Kidney (tissue), 22 donors: ENCODE measurements at places on chromosomes 4 and X. TPM values are rescaled to one million over a fixed set of nuclear protein-coding genes. Genes with fewer than 3 reads are reported as not detected.

The ZNF827 gene
- 22.6 TPM for total RNA-seq

The SPATA4 gene
- total RNA-seq = 1.2 TPM

The MAGEA10 gene
- total RNA-seq = not detected

The F8A3 gene
- 8.2 TPM for total RNA-seq

The CISD2 gene
- total RNA-seq = 25.6 TPM

DNA sequence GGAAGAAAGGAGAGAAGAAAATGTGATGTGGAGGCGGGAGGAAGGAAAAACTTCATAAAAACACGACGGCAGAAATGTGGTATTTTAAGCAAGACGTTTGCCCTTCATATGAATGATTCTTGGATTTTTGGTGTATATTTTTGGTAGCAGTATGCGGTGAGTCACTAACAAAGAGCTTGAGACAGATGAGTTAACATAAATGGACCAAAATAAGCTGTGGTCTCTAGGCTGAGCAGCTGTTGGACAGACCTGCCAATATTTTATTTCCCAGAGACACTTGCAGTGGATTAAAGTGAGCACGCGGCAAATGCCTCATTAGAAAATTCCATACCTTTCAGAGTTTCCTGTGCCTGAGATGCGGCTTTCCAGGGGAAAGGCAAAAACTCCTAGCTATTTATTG, 43.1 kb upstream of the RPS6KA3 start:
- no peaks in the 10 kb centered on the region for H3K27me3 ChIP-seq
- no peak overlapping the region for H3K27ac ChIP-seq
- no peaks in the 10 kb centered on the region for H3K36me3 ChIP-seq
- no peak for DNase-seq
- no peaks in the 10 kb centered on the region for H3K4me1 ChIP-seq

GRCh38 chrX:17662391-17662790, 74.9 kb upstream of the SCML1 start:
- H3K27me3 ChIP-seq = peaks cover 3% of the 10 kb centered on the region
- no peak overlapping the region for H3K27ac ChIP-seq
- no peaks in the 10 kb centered on the region for H3K4me1 ChIP-seq
- H3K36me3 ChIP-seq = no peaks in the 10 kb centered on the region

- H3K4me3 ChIP-seq = no peak overlapping the region
- peaks cover 2% of the 10 kb centered on the region for H3K4me1 ChIP-seq
- no peak overlapping the region for H3K27ac ChIP-seq
- peaks cover 4% of the 10 kb centered on the region for H3K27me3 ChIP-seq
- DNase-seq = peak; percentile 63
These were observed 47.3 kb upstream of the SCML1 start for GRCh38 chrX:17689971-17690409.

DNA sequence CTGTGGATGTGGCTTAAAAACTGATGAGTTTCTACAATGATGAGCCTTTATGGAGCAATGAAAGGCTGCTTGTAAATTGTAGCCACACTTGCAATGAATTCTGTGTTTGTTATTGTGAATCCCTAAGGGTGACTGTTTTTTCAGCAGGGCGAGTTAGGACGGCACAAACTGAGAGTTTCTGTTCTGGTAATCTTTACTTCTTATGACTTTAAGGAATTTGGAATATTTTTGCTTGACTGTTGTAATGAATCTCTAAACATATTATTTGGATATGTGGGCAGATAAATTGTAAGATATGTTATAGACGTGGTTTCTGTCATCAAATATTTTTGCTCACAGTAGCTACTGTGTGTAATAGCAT, 22.2 kb downstream of the RBPJ start:
- H3K36me3 ChIP-seq = no peaks in the 10 kb centered on the region
- H3K4me1 ChIP-seq = peaks cover 6% of the 10 kb centered on the region
- H3K27ac ChIP-seq = no peak overlapping the region

GRCh38 chr4:153169776-153170175, 34.5 kb upstream of the TRIM2 start:
- DNase-seq = no peak
- no peaks in the 10 kb centered on the region for H3K4me1 ChIP-seq
- no peak overlapping the region for H3K4me3 ChIP-seq
- H3K27me3 ChIP-seq = no peaks in the 10 kb centered on the region

DNA sequence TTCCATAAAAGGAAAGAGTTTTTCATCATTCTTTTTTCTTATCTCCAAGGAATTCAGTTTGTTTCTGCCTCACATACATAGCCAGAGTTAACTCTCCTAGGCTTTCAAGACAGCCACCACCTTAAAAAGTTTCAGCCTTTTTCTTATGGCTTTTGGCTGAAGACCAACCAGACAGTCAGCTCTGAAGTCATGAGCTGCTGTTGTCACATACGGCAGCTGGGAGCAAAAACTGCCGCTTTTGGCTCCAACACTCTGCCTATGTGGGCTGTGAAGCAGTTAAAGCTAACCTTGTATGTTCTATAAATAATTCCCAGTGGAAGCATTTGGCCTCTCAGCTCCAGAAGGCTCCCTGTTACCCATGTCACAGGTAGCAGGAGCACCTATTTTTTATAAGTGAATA, 104.1 kb downstream of the KLHL4 start:
- H3K4me3 ChIP-seq = no peak overlapping the region
- no peak overlapping the region for H3K27ac ChIP-seq
- DNase-seq = peak; percentile 25
- H3K36me3 ChIP-seq = no peaks in the 10 kb centered on the region

GRCh38 chr4:112516471-112517066, 589 bp upstream of the NEUROG2 start:
- no peak overlapping the region for H3K27ac ChIP-seq
- peaks cover 76% of the 10 kb centered on the region for H3K27me3 ChIP-seq
- no peaks in the 10 kb centered on the region for H3K36me3 ChIP-seq
- H3K4me1 ChIP-seq = no peaks in the 10 kb centered on the region
- no peak overlapping the region for H3K4me3 ChIP-seq
- peak; percentile 66 for DNase-seq

DNA sequence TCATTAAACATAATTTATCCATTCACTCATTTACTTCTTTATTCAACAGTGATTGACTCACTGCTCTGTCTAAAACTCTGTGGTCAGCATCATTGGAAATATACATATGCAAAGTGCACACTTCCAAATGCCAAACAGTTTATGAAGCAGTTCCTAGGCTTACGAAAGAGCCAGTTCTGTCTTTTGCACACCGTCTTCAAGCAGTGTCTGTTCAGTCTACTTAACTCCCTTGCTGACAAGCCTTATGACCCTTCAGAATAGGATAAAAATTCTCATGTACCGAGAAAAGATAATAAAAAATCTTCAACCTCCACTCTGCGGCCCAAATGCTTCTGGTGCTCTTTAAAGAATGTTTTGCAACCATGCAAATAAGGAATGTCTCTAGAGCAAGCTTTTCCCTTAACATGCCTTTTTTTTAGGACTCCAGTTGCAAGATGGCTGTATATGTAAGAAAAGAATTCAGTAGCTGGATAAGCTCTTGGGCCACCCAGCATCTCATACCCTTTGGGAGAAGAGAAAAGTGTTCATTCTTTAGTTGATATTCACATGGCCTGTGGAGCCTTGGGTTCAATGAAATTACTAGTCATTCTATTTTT, 1037.0 kb upstream of the SLIT2 start:
- H3K4me1 ChIP-seq = no peaks in the 10 kb centered on the region
- no peak overlapping the region for H3K27ac ChIP-seq
- H3K36me3 ChIP-seq = no peaks in the 10 kb centered on the region
- no peak for DNase-seq

- no peak overlapping the region for H3K4me3 ChIP-seq
- no peaks in the 10 kb centered on the region for H3K27me3 ChIP-seq
- no peaks in the 10 kb centered on the region for H3K36me3 ChIP-seq
- no peaks in the 10 kb centered on the region for H3K4me1 ChIP-seq
- no peak overlapping the region for H3K27ac ChIP-seq
These were observed 115.1 kb upstream of the PITX2 start for GRCh38 chr4:110737931-110738330.

DNA sequence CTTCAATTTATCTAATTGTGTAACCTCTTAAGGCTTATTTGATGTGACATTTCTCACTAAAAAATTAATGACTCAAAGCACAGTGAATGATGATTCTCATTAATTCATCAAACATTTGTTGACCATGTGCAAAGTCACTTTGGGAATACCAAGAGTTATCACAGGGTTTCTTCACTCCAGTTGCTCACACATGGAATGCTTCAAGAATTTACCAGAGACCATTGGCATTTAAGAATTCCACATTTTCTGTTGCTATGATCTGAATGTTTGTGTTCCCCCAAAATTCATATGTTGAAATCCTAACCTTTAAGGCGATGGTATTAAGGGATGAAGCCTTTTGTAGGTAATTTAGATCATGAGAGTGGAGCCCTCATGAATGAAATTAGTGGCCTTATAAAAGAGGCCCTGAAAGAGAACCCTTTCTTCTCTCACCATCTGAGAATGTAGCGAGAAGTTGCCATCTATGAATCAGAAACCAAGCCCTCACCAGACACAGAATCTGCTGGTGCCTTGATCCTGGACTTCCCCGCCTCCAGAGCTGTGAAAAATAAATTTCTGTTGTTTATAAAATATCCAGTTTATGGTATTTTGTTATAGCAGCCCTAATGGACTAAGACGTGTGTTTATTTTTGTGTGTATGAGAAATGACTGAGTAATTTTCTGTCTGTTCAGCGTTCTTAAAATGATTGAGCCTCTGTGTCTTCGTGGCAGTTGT, 16.4 kb upstream of the SRPX start:
- no peak for DNase-seq
- H3K36me3 ChIP-seq = no peaks in the 10 kb centered on the region
- H3K27me3 ChIP-seq = no peaks in the 10 kb centered on the region
- no peak overlapping the region for H3K4me3 ChIP-seq

DNA sequence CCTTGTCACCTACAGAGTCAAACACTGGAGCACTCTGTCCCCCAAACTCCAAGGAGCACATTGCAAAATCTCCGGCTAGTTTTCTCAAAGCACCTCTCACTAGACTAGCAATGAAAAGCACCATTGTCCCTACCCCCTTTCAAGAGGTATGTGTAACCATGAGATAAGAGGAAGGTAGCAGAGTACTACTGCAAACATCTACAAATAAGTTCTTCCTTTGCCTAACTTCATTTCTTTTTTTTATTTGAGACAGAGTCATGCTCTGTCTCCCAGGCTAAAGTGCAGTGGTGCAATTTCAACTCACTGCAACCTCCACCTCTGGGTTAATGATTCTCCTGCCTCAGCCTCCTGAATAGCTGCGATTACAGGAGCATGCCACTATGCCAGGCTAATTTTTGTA, 17.7 kb downstream of the PPP4R3C start:
- no peaks in the 10 kb centered on the region for H3K4me1 ChIP-seq
- H3K27me3 ChIP-seq = no peaks in the 10 kb centered on the region
- no peaks in the 10 kb centered on the region for H3K36me3 ChIP-seq
- no peak overlapping the region for H3K4me3 ChIP-seq
- no peak overlapping the region for H3K27ac ChIP-seq

GRCh38 chr4:41409594-41409895, 128.4 kb upstream of the LIMCH1 start:
- H3K36me3 ChIP-seq = no peaks in the 10 kb centered on the region
- no peak for DNase-seq
- H3K4me3 ChIP-seq = no peak overlapping the region
- H3K4me1 ChIP-seq = peaks cover 9% of the 10 kb centered on the region
- no peaks in the 10 kb centered on the region for H3K27me3 ChIP-seq
- no peak overlapping the region for H3K27ac ChIP-seq

GRCh38 chr4:188701952-188702351, 562.7 kb downstream of the TRIML1 start:
- no peak for DNase-seq
- H3K4me3 ChIP-seq = no peak overlapping the region
- H3K4me1 ChIP-seq = no peaks in the 10 kb centered on the region
- H3K27me3 ChIP-seq = no peaks in the 10 kb centered on the region
- no peak overlapping the region for H3K27ac ChIP-seq

GRCh38 chrX:12967711-12968465, 7.0 kb upstream of the TMSB4X start:
- no peak for DNase-seq
- H3K4me1 ChIP-seq = no peaks in the 10 kb centered on the region
- no peaks in the 10 kb centered on the region for H3K27me3 ChIP-seq
- H3K27ac ChIP-seq = no peak overlapping the region

DNA sequence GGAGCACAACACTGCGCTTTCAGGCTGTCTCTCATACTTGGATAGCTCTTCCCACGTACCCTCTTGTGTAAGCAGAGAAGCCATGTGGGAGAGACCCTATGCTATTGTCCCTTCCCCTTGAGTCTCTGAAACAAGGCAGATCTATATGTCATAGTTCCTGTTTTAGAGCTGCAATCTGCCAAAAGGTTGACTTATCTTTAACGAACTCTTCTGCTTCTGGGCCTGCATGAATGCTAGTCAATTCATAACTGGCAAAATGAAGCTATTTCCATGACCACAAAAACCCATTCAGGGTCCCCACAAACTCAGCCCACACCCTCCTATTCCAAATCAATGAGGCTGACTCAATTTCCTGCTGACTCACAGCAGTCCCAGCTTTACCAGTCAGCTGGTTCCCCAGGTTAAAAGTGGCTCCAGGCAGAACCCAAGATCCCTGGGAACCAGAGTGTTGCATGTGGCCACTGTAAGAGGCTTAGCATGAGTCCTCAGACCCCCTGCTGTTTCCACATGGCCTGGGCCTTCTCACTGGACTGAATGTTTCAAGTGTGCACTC, 25.3 kb upstream of the SOD3 start:
- H3K36me3 ChIP-seq = no peaks in the 10 kb centered on the region
- no peak for DNase-seq
- no peaks in the 10 kb centered on the region for H3K4me1 ChIP-seq
- no peak overlapping the region for H3K27ac ChIP-seq
- H3K4me3 ChIP-seq = no peak overlapping the region

DNA sequence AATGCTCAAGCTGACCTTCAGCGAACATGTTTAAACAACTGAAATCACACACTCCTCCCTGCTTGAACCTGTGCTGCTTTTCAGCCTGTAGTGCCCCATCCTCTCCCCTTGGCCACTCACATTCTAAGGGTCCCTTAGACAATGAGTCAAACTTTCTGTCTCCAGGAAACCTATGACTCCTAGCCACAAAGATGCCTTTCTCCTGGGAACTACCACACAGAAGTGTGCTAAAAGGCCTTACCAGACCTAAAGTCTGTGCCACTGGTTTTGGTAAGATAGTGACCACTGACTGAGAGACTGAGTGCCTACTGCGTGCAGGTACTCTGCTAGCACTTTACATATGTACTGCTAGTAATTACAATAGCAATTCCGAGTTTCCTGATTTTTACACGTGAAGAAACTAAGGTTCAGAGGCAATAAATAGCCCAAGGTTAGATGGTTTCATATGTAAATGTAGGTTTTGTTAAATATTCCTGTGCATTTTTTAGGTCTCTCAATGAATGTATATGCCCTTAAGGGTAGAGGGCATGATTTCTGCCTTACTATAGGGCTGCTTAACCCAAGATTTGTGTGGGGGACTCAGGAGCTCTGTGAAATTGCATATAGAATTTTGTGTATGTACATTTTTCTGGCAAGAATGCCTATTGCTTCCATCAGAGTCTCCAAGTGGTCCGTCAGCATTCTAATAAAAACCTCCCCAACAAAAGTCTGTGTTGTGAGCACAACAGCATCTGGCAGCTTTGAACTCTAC, 71.1 kb downstream of the NSG1 start:
- H3K27me3 ChIP-seq = no peaks in the 10 kb centered on the region
- no peak overlapping the region for H3K27ac ChIP-seq
- no peaks in the 10 kb centered on the region for H3K4me1 ChIP-seq
- no peak overlapping the region for H3K4me3 ChIP-seq
- DNase-seq = no peak
